Naive thymus-derived CD4-positive, alpha-beta T cell (primary cell): ENCODE measurements at places on chromosomes 1 and 21.
A peak's percentile ranks its signal among the peaks of the same experiment; 100 is the strongest.

GRCh38 chr1:94039514-94039870, 81.5 kb downstream of the ABCA4 start:
- no peak overlapping the region for H3K4me3 ChIP-seq
- no peaks in the 10 kb centered on the region for H3K36me3 ChIP-seq
- DNase-seq = peak; percentile 24
- H3K27ac ChIP-seq = no peak overlapping the region
- no peaks in the 10 kb centered on the region for H3K4me1 ChIP-seq
- H3K27me3 ChIP-seq = no peaks in the 10 kb centered on the region

DNA sequence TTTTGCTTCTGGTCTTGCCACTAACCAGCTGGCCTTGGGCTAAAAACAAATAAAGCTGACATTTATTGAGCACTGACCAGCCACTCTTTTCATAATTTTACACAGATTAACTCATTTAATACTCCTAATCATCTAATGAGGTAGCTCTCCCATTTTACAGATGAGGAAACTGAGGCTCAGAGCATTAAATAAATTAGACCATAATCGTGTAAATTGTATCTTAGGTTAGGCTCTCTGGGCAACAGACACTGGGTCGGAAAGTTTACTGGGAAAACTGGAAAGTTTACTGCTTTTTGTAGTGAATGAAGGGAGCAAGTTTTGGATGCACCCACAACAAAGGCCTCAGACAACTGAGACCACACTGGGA, 7.3 kb downstream of the BMP8B start:
- no peak overlapping the region for H3K27ac ChIP-seq
- H3K36me3 ChIP-seq = no peaks in the 10 kb centered on the region
- H3K4me1 ChIP-seq = no peaks in the 10 kb centered on the region
- H3K27me3 ChIP-seq = no peaks in the 10 kb centered on the region
- no peak for DNase-seq

GRCh38 chr21:46163380-46163779, 8.0 kb upstream of the FTCD start:
- H3K36me3 ChIP-seq = no peaks in the 10 kb centered on the region
- no peak for DNase-seq
- no peak overlapping the region for H3K4me3 ChIP-seq
- H3K4me1 ChIP-seq = no peaks in the 10 kb centered on the region
- H3K27ac ChIP-seq = no peak overlapping the region
- no peaks in the 10 kb centered on the region for H3K27me3 ChIP-seq

DNA sequence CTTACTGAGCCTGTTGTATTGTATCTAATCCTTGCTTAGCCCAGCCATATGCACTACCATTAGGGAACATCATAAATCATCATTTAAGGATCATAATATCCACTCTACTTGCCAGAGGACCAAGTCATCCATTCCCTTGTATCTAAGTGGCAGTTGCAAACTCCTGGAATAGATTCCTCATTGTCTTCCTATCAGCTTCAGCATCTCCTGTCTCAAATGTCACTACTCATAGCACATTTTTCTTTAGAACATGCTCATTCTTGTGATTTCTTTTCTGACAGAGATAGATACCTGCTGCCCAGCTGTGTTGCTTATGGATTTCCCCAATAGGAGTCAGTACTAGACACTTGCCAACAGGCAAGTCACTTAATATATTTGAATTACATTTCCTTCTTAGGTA, 84.3 kb downstream of the OLFML3 start:
- no peaks in the 10 kb centered on the region for H3K27me3 ChIP-seq
- H3K36me3 ChIP-seq = no peaks in the 10 kb centered on the region
- no peak for DNase-seq

DNA sequence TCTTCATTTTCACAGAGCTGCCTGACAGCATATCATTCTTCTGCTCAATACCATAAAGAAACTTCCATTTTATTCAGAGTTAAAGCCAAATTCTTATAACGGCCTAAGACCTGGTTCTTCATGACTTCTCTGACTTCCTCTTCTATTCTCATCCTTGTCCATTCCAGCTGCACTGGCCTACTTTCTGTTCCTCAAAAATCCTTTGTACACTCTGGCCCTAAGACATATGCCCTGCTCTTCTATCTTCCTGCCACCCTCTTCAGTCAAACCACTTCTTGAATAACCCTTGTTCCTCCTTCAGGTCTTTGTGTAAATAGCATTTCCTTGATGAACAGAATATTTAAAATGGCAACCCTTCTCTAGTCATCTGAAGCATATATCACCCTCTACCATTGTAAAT, 1338.7 kb upstream of the ADGRL2 start:
- no peaks in the 10 kb centered on the region for H3K36me3 ChIP-seq
- H3K27ac ChIP-seq = no peak overlapping the region
- H3K4me1 ChIP-seq = no peaks in the 10 kb centered on the region
- H3K27me3 ChIP-seq = no peaks in the 10 kb centered on the region

DNA sequence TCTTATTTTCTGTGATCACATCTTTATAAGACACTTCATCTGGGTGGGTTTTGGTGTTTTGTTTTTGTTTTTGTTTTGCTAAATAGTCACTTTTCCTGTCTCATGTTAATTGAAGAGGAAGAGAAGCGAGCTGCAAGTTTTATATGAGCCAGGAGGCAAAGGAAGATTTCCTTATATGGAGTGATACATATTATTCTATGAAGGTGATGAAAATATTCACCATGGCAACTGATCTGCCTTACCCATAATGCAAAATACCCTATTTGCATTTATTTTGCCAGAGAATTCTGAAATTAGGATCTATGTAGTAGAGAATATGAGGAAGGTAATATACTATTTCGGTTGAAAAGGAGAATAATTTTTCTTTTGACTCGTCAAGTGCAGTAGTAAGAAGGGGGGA, 13.9 kb downstream of the CXADR start:
- H3K27me3 ChIP-seq = no peaks in the 10 kb centered on the region
- no peak for DNase-seq
- no peaks in the 10 kb centered on the region for H3K36me3 ChIP-seq
- H3K27ac ChIP-seq = no peak overlapping the region

DNA sequence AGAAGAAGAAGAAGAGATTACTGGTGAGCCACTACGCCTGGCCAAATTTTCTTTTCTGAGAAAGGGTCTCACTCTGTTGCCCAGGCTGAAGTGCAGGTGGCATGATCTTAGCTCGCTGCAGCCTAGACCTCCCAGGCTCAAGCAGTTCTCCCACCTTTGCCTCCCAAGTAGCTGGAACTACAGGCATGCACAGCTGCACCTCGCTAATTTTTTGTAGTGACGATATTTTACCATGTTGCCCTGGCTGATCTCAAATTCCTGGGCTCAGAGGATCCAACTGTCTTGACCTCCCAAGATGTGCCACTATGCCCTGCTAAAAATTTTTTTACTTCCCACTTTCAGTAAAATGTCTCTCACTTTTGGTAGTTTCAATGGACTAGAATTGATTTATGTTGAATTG, 24.4 kb downstream of the TMEM200B start:
- no peak for DNase-seq
- H3K27me3 ChIP-seq = no peaks in the 10 kb centered on the region
- no peak overlapping the region for H3K4me3 ChIP-seq
- H3K27ac ChIP-seq = no peak overlapping the region
- peaks cover 80% of the 10 kb centered on the region for H3K36me3 ChIP-seq
- no peaks in the 10 kb centered on the region for H3K4me1 ChIP-seq

- no peaks in the 10 kb centered on the region for H3K4me1 ChIP-seq
- H3K36me3 ChIP-seq = no peaks in the 10 kb centered on the region
- no peaks in the 10 kb centered on the region for H3K27me3 ChIP-seq
- H3K27ac ChIP-seq = no peak overlapping the region
Measured at GRCh38 chr1:43622471-43622870, 27.5 kb upstream of the KDM4A start.

- H3K4me3 ChIP-seq = no peak overlapping the region
- no peak overlapping the region for H3K27ac ChIP-seq
- H3K36me3 ChIP-seq = no peaks in the 10 kb centered on the region
- no peaks in the 10 kb centered on the region for H3K4me1 ChIP-seq
- DNase-seq = no peak
- H3K27me3 ChIP-seq = no peaks in the 10 kb centered on the region
Measured at GRCh38 chr1:222247081-222247480, 300.8 kb downstream of the HHIPL2 start.

DNA sequence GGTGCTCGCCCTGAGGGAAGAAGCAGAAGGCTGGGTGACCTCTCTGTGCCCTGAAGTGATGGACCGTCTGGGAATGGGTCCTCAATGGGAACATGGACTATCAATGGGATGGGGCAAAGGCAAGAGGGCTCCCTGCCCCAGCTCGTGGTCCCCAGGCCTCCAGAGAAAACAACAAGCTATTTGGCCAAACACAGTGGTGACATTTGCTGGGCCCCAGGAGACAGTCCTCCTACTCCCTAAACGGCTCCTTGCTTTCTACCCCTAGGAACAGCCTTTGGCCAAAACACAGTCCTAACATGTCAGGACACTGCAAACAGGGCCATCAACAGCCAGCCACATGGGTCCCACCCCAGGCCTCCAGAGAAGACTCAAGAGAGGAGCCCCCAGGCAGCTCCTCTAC, 102.8 kb downstream of the RAVER2 start:
- DNase-seq = no peak
- H3K4me1 ChIP-seq = no peaks in the 10 kb centered on the region
- no peak overlapping the region for H3K4me3 ChIP-seq
- no peak overlapping the region for H3K27ac ChIP-seq

GRCh38 chr1:59261537-59261936, 35.4 kb upstream of the FGGY start:
- no peak for DNase-seq
- H3K4me1 ChIP-seq = no peaks in the 10 kb centered on the region
- H3K4me3 ChIP-seq = no peak overlapping the region
- no peaks in the 10 kb centered on the region for H3K36me3 ChIP-seq
- no peak overlapping the region for H3K27ac ChIP-seq

DNA sequence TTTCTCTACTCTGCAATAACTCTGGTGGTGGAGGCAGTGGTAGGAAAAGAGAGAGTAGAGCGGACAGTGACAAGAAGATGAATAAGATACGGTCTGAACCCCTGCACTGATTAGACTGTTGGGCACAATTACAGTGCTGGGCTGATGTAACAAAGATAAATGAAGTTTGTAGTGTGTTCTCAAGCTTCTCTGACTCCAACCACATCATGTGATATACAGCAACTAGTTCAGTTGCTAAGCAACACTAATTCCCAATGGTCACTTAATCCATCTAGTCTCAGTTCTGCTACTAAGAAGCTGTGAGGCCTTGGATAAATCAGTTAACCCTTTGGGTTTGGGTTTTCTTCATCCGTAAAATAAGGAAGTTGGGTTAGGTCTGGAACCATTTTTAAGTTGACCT, 17.3 kb downstream of the DDR2 start:
- no peaks in the 10 kb centered on the region for H3K27me3 ChIP-seq
- no peaks in the 10 kb centered on the region for H3K4me1 ChIP-seq
- no peak overlapping the region for H3K4me3 ChIP-seq
- no peak for DNase-seq

DNA sequence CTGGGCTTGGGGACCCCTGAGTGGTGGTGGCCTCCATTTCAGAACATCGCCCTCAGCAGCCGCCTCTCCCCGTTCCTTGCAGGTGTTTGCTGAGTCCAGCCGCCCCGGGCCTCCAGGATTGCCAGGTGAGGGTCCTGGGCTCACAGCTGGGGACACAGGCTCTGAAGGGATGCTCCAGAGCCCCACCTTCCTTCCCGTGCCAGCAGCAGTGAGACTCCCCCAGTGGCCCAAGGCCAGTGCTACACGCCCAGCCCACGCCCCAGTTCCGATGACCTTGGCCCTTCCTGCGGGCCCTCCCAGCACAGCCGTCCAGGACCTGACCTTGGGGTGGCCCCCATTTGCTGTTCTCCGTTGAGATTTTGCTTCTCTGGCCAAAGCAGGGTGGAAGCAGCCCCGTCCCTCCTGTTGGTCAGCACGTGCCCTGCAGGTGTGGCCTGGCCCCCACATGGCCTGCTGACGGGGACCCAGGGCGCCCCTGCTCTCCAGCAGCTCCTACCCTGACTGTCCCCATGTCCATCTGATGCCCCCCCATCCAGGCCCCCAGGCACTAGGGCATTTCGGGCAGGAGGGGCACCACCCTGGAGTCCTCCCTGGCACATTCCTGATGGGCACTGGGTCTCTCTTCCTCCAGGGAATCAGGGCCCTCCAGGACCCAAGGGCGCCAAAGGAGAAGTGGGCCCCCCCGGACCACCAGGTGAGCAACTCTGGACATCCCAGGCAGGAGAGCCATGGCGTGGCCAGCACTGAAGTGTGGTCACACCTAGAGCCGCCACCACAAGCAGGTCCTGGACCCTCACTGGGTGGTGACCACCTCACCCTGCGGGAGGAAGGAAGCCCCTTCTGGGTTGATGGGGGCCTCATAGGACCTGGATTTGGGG, 45.0 kb downstream of the SLC19A1 start:
- H3K4me1 ChIP-seq = no peaks in the 10 kb centered on the region
- H3K36me3 ChIP-seq = no peaks in the 10 kb centered on the region
- DNase-seq = no peak
- no peak overlapping the region for H3K4me3 ChIP-seq

GRCh38 chr1:210446479-210446878, 117.8 kb downstream of the HHAT start:
- H3K27me3 ChIP-seq = no peaks in the 10 kb centered on the region
- no peak overlapping the region for H3K27ac ChIP-seq
- no peak overlapping the region for H3K4me3 ChIP-seq

GRCh38 chr1:36304970-36305914, 926 bp upstream of the SH3D21 start:
- H3K27me3 ChIP-seq = no peaks in the 10 kb centered on the region
- H3K36me3 ChIP-seq = peaks cover 3% of the 10 kb centered on the region
- H3K4me3 ChIP-seq = no peak overlapping the region

GRCh38 chr1:11479375-11479979, 522 bp downstream of the DISP3 start:
- H3K4me3 ChIP-seq = peak overlapping the region; percentile 47
- no peak overlapping the region for H3K27ac ChIP-seq
- peaks cover 4% of the 10 kb centered on the region for H3K4me1 ChIP-seq
- H3K36me3 ChIP-seq = no peaks in the 10 kb centered on the region
- no peak for DNase-seq

DNA sequence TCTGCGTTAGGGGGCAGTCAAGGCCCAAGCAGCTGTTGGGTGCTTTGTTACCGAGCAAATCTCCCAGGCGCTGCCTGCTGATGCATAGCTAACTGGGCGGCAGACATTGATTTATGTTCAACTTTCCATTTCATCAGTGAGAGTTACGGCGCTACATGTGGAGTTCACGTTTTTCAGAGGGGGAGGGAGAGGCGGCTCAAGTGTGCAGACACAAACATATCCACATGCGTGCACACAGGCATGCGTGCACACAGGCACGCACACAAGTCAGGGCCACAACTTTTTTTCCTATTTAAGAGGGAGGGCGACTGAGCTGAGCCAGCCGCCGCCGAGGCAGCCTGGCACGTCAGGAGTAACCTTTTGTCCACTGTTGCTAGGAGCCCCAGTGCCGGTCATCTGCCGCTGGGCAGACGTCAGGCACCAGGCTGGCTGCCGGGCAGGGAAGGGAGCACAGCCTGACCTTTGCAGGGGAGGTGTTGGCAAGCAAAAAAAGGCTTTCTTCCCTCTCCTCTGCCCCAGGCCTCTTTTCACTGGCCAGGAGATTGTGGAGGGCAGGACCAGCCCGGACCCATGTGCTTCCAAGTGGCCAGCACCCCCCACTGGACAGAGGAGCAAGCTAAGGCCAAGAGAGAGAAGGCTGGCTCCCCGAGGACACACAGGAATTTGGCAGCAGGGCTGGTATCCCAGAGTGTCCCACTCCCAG, 73.3 kb downstream of the MRPL37 start:
- no peak for DNase-seq
- no peaks in the 10 kb centered on the region for H3K36me3 ChIP-seq
- no peaks in the 10 kb centered on the region for H3K4me1 ChIP-seq
- no peak overlapping the region for H3K4me3 ChIP-seq
- no peaks in the 10 kb centered on the region for H3K27me3 ChIP-seq
- no peak overlapping the region for H3K27ac ChIP-seq
